ENCODE measurements at places on chromosomes 11 and 22. TPM values are rescaled to one million over a fixed set of nuclear protein-coding genes. Genes with fewer than 3 reads are reported as not detected.

GRCh38 chr11:20584093-20584774 lies 15.2 kb upstream of the SLC6A5 start:
- DNase-seq: no peak

DNA sequence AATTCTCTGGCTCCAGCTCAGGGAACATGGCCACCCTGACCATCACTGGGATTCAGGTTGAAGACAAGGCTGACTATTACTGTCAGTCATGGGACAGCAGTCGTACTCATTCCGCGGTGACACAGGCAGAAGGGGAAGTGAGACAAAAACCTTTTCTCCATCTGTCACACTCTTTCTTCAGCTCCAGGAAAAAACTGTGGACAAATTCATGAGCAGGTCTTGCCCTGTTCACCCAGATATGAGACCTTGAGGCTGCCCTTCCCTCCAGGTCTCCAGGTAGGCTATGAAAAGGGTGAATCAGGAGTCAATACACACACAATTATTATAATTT lies 39.4 kb upstream of the GGTLC2 start:
- DNase-seq: no peak

- DNase-seq: no peak
Measured at GRCh38 chr11:35923452-35923851, 20.4 kb upstream of the LDLRAD3 start.

The ANO5 gene
- total RNA-seq: 3.7 TPM

DNA sequence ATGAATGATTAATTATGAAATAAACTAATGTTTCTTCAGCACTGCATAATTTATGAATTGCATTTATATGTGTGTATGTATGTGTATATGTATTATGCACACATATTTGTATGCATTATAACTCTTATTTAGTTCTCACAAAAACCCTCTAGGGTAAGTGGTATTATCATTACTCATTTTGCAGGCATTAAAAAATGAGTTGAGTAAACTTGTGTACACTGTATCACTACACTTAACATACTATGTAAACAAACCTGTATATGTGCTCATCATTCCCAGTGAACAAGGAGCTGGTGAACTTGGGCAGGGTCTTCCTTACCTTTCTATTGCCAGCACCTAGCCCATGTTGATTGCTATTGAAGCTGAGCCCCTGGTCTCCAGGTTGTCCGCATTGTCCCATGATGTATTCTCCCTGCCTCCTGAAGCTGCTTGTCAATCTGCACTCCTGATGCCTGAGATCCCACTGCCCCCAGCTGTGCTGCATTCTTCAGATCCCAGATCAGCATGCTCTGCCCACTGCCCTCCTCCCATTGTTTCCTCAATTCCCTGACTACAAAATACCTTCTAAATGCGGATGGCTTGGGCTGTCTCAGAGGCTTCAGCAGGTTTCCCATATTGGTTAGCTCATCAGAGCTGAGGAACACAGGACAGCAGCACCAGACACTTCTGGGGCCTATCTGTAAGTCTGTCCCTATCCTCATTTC lies 267.9 kb upstream of the SESN3 start:
- DNase-seq: no peak

GRCh38 chr22:39012533-39013511 lies 1.2 kb upstream of the APOBEC3C start:
- no peak for DNase-seq

The MIF gene
- total RNA-seq: 255 TPM

DNA sequence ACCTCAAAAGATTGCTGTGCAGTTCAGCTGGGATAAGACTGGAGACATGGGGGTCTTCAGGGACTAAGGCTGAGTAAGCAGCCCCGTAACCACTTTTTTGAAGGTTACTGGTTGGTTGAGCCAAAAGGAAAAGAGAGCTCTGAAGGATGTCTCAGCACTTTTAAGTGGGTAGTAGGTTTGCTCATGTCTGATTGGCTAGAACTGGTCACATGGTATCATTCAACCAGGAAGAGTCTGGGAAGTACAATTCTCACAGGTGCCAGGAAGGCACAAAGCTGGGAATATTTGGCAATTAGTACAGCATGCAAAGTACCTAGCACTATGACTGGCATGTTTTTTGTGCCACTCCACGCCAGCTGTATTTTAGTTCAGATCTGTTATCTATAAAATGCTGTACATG lies 58.1 kb downstream of the SNX19 start:
- no peak for DNase-seq

- DNase-seq: no peak
Measured at GRCh38 chr11:16078936-16079335, 277.4 kb downstream of the SOX6 start.

DNA sequence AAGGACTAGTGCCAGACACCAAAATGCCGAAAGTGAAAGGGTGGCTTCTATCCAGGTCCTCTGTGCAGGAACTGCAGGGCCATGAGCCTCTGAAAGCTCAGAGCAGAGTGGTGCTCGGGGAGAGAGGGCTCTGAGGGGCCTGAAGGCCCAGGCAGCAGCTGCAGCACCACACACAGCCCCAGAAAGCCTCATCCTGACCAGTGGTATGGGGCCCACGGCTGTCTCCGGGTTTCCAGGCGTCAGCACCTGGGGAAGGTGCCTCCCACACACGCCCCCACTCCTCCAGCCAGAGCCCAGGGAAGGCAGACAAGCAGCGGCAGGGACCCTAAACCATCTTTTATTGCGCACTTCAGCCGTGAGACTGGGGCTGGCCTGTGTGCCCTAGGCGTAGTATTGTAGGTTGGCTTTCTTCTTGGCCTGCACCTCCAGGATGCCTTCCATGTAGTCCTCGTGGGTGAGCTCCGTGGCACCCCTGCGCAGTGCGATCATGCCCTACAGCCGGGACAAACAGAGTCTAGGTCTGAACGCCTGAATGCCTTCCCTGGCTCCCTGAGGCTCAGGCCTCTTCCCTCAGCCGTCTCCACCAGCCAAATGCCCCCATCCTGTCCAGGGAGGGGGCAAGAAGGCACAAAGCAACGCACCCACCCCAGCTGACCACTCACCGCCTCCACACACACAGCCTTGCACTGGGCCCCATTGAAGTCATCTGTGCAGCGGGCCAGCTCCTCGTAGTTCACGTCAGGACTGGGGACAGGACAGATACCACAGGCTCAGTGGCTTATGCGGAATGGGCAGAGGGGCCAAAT lies 7.6 kb downstream of the PSMC3 start:
- no peak for DNase-seq

DNA sequence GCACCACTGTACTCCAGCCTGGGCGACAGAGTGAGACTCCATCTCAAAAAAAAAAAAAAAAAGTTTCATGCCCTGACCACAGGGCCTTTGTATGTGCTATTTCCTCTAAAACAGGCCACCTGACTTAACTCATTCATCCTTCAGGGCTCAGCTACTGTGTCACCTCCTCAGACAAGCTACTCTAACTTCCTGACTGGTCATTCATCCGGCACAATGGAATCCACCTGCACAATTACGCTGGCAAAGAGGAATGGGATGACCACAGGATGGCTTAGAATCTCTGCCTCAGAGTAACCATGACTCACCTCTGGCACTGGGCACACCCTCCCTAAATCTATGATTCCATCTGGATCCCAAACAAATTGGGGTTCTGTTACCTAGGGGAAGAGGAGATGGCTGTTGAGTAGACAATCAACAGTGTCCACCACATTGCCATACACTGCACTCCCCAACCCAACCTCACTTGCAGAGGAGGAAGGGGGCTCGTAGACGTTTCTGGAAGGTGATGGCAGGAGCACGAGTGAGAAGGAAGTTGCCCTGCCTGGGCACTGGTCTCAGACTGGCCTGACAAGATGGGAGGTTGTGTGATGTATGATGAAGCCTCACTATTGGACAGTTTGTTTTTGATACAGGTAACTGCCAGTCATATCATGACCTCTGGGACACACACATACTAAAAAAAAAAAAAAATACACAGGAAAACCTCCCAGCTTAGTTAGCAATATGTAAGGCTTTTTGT lies 22.8 kb upstream of the HMOX1 start:
- no peak for DNase-seq

DNA sequence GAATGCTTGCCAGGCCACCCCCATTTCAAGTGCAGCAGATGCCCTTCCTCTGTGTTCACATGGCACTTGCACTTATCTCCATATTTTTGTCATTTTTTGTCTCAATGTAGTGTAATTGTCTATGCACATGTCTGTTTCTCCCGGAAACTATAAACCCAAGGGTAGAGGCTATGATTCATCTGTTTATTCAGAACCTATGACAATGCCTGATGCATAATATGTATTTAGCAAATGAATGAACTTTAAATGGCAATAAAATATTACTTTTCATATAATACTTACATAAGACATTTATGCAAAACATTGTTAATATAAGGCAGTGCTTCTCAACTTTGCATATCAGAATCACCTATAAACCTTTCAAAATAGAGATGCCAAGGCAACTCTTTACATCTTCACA lies 6.7 kb downstream of the PAK1 start:
- no peak for DNase-seq

The OR52H1 gene
- total RNA-seq: not detected

The SCGB2A2 gene
- not detected for total RNA-seq

The RTN3 gene
- 137 TPM for total RNA-seq

DNA sequence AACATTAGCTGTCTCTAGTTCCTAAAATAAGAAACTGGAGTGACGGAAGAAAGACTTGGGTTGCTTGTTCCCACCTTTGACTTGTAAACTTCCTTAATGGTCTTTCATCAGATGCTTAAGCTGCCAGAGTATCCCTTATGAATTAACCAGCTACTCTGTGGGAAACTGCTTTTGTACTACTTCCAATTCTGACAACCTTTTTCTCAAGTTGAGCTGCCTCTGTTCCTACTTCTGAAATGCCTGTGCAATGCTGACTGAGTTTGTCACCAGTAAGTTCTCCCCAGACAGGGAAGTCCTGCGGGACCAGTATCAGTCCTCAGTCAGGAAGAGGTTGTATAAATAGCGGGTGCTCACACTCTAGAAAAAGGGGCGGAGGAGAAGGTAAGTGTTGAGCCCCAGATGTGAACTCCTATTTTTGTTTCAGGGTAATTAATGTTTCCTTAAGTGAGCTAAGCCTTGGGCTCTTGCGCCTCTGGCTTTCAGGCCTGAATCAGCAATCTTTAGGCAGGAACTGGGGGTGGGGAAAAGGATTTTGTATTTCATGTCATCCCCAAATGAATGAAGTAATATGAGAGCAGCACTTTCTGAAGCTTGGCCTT lies 67.2 kb downstream of the CECR2 start:
- no peak for DNase-seq

The C22orf15 gene
- not detected for total RNA-seq

GRCh38 chr22:48340727-48341709 lies 1486.7 kb downstream of the BRD1 start:
- DNase-seq: no peak

DNA sequence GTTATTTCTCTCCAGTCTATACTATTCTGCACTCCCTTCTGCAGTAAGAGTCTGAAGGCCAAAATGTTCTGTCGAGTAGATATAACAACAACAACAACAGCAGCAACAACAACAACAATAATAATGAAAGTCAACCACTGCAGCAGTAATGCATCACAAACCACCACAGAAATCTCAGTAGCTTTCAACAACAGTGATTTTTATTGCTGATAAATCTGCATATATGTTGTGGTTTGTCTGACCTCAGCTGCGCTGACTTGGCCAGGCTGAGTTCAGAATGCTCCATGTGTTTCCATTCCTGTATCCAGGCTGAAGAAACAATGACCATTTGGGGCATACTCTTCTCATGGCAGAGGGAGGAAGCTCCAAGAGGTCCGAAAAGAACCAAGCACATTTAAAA lies 32.3 kb upstream of the CYP2R1 start:
- DNase-seq: no peak

The PDE2A gene
- 54.0 TPM for total RNA-seq

DNA sequence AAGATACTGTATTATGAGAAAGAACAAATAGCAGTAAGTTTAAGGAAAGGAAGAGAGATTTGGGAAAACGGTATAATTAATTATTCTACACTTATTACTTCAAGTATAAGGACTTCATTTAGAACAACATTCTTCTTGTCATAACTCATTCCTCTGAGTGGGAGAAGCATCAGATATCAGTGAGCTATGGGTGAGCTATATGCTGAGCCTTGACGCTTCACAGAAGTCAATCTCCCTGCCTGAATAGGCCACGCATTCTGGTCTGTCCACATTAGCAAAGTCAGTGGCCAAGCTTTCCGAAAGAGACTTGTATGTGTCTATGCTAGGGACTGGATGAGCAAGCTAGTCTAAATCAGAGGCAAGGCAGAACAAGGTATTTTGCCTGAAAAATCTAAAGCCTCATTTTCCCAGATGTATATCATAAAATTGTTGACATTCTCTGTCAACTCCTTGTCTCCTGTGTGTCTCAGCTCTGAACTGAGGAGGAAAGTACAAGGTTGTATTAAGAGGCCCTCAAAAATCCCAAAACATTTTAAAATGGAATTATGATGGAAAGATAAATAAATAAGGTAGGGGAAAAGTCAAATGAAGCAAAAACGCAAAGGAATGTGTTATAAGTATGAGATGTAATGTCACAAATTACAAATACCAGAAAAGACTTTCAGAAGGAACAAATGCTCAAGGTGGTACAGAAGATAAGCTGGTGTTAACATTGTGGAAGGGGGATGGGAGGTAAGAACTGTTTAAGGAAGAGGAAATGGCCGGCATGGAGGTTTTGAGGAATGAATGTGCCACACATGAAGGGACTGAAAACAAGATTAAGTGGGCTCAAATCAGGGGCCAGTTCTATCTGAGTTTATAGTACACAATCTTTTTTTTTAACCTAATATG lies 1.4 kb downstream of the OR52N2 start:
- DNase-seq: no peak

The CALCB gene
- 0.37 TPM for total RNA-seq

DNA sequence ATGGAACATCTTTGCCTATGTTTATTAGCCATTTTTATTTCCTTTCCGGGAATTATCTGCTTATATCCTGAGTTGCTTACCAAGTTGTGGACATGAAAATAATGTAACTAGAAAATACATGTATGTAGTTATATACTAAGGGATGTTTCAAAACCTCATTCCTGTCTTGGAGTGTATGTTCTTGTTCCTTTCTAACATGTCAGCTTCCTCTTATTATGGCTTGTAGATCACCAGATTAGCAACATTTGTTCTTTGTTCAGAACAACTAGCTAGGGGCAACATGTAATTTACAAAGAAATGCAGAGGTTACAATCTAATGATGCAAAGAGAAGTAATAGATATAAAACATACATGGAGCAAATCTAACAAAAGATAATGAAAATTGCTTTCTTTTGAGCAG lies 13.1 kb upstream of the TMEM123 start:
- DNase-seq: no peak

- DNase-seq: no peak
Measured at GRCh38 chr11:95378111-95378510, 147.1 kb upstream of the SESN3 start.

The ACTN3 gene
- total RNA-seq: not detected

- no peak for DNase-seq
Measured at GRCh38 chr11:84089072-84090057, 803.2 kb upstream of the CCDC90B start.

GRCh38 chr11:128146926-128147605 lies 440.3 kb downstream of the ETS1 start:
- no peak for DNase-seq

The FAM111A gene
- total RNA-seq: 42.8 TPM

- no peak for DNase-seq
Measured at GRCh38 chr11:30760345-30760744, 174.2 kb upstream of the MPPED2 start.

- DNase-seq: peak; percentile 71
Measured at GRCh38 chr22:46355369-46355995, 20.0 kb downstream of the TRMU start.

Data from omental fat pad (tissue), 4 donors.